ENCODE measurements at places on chromosomes 12 and 14.
A peak's percentile ranks its signal among the peaks of the same experiment; 100 is the strongest.

GRCh38 chr14:81559385-81559784 lies 25.7 kb upstream of the SEL1L start:
- DNase-seq, result no peak

GRCh38 chr14:91424813-91425530 lies 7.4 kb upstream of the CCDC88C start:
- DNase-seq, result no peak

GRCh38 chr14:30299915-30300314 lies 259.0 kb upstream of the G2E3 start:
- DNase-seq, result no peak

DNA sequence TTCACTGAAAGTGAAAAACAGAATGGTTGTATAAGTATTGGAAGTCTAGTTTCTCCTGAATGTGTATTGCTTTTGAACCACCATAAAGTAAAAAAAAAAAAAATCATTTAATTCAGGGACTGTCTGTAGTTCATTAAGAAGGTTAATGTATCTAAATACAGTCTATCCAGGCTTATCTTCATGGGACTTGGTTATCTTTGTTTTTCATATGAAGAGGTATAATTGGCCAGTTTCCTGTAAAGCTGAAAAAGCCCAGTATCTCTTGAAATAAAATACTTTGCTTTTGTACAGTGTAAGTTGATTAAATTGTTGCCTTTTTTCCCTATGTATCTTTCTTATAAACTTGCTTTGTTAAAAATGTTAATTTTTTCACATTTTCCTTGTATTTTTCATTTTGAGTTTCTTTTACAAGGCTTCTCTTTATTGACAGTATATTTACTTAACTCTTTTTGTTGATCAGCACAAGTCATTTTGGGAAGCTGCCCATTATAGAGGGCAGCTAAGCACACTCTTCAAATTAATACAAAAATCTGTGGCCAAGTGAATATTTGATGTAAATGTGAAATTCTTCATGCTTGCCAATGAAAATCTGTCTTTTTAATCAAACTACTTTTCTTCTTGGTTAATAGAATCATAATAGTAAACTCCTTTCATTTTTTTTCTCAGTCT lies 156.0 kb downstream of the TMTC3 start:
- no peak for DNase-seq

- DNase-seq, result peak; percentile 94
Measured at GRCh38 chr12:71476513-71476912, 36.9 kb downstream of the LGR5 start.

GRCh38 chr12:55955800-55956508 lies 9.9 kb downstream of the PMEL start:
- no peak for DNase-seq

DNA sequence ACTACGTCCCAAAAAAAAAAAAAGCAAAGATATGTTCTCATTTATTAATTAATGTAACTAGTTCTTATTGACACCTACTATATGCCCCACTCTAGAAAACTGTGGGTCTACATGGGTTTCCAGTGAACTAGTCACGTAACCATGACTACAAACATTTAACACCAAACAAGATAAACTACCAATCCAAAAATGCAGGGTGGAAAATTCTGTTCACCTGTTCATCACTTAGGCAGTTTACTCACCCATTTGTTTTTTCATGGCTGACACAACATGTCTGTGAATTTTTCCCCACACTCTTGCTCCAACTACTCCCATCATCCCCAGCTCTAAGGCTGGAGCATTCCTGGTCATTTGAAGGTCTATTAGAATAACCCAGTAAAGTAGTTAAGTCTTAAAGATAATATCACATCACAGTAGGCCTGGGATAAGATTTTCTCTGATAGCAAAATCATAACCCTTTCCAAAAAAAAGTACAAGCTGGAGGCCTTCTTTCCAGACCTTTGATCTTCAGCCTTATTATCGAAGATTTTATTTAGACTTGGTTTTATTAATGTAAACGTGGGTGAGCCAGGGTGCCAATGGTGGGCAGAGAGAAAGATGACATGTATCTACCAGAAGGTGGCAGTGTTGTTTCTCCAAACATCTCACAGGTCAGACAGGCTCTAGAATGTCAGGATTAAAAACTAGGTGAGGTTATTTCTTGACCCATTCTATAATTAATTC lies 61.6 kb upstream of the DAAM1 start:
- peak; percentile 20 for DNase-seq

DNA sequence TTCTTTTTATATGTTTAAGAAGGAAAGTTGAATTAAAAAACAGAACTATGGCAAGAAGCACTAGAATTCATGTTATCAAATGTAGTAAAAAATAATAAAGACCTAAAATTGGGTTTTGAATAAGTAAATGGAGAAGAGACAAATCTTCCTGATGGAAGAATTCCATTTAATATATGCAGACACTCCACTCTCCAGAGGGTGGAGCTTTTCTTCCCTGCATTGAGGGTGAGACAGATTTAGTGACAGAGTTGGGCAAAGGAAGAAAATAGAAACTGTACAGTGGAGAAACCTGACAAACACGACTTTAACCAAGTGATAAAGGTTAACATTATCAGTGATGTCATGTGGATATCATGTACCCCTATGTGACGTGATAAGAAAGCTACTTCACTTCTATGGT lies 217.6 kb downstream of the PRKD1 start:
- no peak for DNase-seq

- DNase-seq, result no peak
Measured at GRCh38 chr12:76219806-76220205, 128.4 kb downstream of the BBS10 start.

- no peak for DNase-seq
Measured at GRCh38 chr12:44143175-44143574, 307.3 kb downstream of the TMEM117 start.

GRCh38 chr14:56117765-56118610 lies at the start of gene PELI2:
Gene PELI2, plus strand, starts transcription at chr14:56118411. Its CDS starts 250 bp downstream, at chr14:56118661.
- no peak for DNase-seq

DNA sequence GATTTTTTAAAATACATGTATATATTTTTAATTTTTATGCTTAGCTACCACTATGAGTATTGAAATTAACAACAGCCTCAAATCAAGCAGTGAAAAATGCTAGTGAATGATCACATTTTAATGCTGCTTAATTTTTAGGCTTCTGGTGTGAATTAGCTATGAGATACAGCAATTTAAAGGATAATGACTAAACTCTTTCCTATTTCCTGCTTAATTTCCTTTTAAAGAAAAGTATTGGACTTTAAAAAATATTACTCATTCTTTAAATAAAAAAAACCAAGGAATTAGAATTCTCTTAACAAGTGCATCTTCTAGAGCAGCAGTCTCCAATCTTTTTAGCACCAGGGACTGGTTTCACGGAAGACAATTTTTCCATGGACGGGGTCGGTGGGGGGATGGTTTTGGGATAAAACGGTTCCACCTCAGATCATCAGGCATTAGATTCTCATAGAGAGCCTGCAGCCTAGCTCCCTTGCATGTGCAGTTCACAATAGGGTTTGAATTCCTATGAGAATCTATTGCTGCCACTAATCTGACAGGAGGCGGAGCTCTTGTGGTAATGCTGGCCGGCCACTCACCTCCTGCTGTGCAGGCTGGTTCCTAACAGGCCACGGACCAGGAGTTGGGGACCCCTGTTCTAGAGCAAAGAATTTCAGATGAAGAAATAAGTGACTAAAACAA lies 18.6 kb upstream of the NTN4 start:
- DNase-seq, result no peak

DNA sequence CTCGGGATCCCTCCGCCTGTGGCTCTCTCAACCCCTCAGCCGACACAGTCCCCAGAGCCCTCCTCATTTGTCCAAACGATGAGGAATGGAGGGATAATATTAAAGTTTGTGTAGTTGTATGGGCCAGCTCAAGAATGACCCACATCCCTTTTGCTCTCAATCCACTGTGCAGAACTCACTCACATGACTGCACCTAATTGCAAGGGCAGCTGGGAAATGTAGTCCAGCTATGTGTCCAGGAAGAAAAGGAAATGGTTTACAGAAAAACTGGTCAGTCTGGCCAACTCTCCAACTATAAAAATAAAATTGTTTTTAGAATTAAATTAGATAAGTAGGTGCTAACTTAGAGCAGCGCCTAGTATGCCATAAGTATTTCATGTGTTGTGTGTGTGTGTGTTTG lies 66.6 kb downstream of the GALNT8 start:
- no peak for DNase-seq

- peak; percentile 49 for DNase-seq
Measured at GRCh38 chr12:95733141-95733825, 57.3 kb downstream of the NTN4 start.

DNA sequence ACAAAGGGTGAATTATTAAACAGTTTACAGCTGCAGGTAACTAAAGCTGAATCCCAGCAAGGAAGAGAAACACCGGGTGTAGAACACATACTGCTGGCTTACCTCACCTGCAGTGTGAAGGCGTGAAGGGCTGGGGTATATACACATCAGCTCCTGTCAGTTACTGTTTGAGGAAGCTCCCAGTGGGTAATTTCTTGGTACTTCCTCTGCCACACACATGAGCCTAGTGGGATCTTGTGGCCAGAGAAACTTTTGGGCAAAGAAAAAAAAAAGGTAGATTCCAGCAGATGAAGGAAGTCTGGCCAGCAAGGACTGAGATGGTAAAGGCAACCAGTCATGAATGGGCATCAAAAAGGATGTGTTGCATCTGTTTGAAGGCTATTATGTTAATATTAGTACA lies 14.0 kb upstream of the GPR33 start:
- DNase-seq, result no peak

Data from HS-27A (cell line).